IPS DF 19.7 (cell line): ENCODE measurements at places on chromosomes 1 and 21.

GRCh38 chr1:151837197-151837596 is 2.4 kb downstream of the C2CD4D start:
- no peak for DNase-seq

DNA sequence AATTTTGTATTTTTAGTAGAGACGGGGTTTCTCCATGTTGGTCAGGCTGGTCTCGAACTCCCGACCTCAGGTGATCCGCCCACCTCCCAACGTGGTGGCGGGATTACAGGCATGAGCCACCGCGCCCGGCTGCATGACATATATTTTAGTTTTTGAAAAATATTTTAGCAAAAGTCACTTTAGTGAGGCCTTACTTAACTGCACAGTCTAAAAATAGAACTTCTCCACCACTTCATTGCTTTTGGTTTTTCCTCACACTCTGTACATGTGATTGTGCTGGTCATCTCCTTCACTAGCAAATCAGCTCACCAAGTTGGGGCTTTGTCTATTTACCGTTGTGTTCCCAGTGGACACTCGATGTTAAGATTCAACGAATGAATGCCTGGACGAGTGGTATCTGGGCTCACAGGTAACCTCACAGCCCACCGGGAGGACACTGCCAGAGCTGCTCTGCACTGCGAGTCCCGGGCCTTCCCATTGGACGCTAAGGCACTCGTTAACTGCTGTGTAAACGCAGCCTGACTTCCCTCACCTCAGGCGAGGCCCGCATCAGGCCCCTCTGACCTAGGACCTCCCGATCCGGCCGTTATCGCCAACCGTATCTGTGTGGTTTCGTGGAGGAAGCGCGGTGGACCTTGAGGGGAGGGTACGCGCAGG is 14.0 kb upstream of the ZNF692 start:
- DNase-seq, result no peak

GRCh38 chr1:235023711-235024439 is 104.8 kb downstream of the TOMM20 start:
- no peak for DNase-seq

DNA sequence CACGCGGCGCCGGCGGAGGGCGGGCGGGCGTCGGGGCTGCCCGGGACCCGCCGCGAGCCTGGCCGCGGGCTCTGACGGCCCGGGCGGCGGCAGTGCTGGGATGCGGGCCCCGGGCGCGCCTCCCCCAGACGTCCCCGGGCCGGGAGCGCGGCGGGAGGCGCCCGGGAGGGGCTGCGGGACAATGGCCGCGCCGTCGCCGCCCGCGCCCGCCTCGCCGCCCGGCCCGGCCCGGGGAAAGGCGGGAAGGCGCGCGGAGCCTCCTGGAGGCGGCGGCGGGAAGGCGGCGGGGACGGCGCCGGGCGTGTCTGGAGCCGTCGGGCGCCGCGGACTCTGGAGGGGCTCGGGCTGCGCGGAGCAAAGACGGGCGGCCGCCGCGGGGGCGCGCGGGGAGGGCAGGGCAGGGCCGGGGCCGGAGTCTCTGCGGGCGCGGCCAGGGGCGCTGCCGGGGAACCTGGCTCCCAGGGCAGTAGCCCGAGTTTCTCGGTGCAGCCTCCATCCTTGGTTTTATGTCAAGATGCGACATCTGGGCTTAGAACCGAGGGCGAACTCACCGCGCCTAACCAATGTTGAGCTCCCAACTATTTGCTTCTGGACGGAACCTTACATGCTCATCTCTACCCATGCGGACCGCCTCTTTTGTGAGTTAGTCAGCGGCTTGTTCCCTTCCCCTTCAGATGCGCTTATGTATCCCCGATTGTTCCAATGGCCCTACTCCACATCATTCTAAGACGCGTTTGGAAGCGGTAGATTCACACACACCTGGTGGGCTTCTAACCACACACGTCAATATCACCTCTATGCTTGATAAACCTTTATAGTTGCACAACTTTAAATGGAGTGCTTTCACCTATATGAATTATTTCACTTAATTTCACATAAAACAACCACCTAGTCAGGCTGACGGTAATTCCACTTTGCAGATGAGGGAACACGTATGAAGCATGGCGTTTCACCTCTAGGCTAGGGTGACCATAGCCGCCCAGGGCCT is 651 bp downstream of the ZBTB8A start:
- no peak for DNase-seq

DNA sequence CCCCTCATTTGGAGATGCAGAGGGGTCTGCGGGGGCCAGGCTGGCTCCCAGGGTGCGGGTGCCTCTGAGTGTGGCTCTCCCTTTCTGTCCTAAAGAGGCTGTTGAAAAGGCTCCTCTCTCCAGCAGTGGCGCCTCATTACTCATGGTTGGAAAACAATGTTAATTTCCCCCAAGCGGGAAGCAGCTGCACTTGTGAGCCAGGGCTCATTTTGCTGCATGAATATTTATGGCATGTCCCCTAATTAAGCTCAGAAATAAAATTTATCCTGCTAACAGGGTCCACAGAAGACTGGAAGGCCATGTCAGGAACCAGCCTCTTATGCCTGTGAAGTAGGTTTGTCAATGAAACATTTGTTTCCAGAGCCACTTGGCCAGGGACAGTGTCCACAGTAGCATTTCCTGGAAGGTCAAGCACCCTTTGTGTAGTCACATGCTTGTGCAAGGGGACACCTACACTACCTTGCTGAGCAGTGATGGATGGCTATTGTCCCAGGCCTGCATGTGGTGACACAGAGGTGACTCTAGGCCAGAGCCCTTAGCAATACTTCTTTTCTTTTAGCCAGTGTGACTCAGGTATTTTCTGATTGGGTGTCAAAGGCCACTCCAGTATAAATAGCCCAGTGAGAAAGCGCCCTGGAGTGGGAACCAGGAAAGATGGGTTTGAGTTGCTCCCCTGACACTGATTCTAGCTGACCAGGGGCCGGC is 259.0 kb downstream of the FOXD2 start:
- DNase-seq, result no peak

GRCh38 chr1:207817166-207817565 is 65.3 kb downstream of the CD46 start:
- no peak for DNase-seq

DNA sequence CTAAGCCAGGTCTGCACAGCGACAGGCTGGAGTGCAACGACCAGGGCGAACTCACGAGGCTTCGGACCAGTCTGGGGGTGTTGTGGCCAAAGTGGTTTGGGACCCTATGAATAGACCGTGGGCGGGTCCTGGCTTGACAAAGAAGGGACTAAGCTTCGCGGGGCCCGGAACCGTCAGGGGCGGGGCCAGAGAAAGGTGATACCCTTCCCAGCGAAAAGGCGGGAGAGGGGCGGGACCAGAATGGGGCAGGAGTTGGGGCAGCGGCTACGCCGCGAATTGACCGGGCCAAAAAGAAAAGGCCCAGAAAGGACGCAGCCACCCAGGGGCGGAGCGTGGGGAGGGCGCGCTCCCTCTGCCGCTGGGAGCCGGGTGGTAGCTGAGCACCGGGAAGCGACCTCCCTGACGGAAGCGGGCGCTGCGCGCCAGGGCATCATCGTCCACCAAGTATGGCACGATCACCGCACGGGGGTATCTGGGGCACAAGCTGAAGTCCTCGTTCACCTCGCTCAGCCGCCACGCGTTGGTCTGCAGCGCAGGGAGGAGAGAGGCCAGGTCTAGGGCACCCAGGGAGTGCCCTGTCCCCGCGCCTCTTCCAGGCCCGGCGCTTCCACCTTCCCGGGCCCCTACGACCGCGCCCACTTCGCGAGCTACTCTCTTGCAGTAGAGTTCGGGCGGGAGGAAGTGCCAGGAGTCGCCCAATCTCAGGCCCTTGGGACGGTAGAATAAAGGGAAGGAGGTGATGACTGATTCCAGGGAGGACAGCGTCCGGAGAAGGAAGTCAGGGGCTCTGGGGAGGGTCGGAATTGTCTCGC is 6.7 kb upstream of the FAM167B start:
- DNase-seq, result peak; percentile 76

GRCh38 chr1:38640371-38640770 is 219.2 kb downstream of the RRAGC start:
- no peak for DNase-seq

DNA sequence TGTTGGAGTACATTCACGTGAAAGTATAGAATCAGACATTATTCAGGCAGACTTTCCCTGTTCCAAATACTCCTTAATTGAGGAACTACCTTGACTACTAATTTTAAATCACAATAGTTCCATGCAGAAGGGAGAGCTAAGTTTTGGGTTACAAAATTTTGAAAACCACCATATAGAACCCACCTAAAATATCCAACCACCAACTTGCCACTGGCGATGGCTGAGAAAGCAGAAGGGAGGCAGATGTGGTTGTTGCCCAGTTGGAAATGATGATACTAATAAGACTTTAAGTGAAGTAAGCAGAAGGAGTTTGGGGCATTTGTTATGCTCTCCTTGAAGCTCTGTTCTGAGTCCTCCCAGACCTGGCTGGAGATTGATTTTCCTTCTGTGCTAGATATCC is 190.7 kb downstream of the HLX start:
- DNase-seq, result no peak

- DNase-seq, result no peak
Observed at GRCh38 chr1:15083578-15083977, 70.0 kb upstream of the TMEM51 start.
